ENCODE measurements at places on chromosomes 16 and 17.

- DNase-seq = no peak
Observed at GRCh38 chr16:68382296-68382718, 66.0 kb downstream of the SMPD3 start.

DNA sequence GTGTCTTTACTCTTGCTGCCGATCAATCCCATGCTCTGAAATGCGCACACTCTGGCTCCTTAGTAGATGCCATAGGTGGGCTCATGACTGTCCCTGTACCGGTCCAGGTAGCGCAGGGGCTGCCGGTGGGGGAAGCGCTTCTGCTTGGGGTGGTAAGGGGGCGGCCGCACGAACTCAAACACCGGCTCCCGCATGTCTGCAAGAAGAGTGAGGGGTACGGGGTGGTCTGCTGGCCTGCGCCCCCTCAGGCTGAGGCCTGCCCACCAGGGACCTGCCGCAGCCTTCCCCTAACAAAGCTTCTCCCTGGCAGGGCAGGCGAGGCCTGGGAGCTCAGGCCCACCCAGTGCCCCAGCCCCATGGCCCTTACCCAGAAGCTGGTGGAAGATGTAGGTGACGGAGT, 2.0 kb upstream of the TRIM65 start:
- DNase-seq = no peak

GRCh38 chr16:62940569-62940968, 904.3 kb upstream of the CDH8 start:
- no peak for DNase-seq

DNA sequence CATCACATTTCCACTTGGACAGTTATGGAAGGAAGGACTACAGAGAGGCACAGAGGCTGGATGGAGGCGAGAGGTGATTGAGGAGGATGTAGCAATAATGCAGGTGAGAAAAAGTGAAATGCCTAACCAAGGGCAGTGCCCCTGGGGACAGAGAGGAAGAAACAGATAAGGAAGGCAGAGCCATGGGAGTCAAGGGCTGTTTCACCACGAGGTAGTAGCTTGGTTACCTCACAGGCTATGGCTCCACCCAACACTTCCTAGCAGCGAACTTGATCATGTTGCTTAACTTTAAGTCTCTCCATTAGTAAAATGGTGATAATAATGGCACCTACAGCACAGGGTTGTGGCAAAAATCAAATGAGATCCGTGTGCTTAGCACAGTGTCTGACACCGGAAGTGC, 83.9 kb downstream of the YPEL2 start:
- no peak for DNase-seq

GRCh38 chr16:55501549-55502322, 7.1 kb upstream of the LPCAT2 start:
- DNase-seq = no peak

Data from AG09309 (cell line).